Inflammatory macrophage (primary cell): ENCODE measurements at places on chromosomes 5 and 9.

- peak; percentile 88 for DNase-seq
Observed at GRCh38 chr5:16456103-16456832, 9.3 kb downstream of the ZNF622 start.

DNA sequence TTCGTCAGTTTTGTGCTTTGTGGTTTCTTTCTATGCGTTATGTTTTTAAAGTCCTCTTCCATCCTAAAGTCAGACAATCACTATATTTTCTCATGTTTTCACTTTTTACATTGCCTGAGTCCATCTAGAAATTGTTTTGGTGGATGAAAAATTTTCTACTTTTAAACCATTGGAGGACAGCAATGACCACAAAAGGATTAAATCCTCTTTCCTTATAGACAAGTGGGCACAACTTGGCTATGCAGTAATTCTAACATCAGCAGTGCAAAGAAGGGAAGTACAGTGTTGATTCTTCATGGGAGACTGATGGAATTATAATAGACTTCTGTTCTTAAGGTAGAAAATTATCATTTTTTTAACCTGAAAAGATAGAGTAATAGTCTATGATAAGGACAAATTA lies 75.5 kb downstream of the PALM2AKAP2 start:
- no peak for DNase-seq

- no peak for DNase-seq
Observed at GRCh38 chr5:962386-962785, 46.2 kb upstream of the NKD2 start.

DNA sequence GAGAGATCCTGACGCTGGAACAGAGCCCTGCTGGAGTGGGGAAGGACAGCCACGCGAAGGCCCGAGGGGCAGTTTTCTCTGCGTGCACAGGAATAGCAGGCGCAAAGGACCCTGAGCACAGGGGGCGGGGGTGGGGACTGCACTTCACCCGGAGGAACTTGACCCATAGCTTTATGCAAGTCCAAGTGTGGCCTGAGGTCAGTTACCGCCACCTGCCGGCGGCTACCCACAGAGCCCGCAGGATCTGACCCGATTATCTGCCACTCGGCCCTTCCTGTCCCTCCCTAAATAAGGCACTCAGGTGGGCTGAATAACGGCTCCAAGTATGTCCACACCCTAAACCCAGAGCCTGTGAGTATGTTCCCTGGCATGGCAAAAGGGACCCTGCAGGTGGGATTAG lies 65.4 kb upstream of the FCN1 start:
- peak; percentile 57 for DNase-seq

GRCh38 chr5:154758493-154758892 lies 3.3 kb downstream of the LARP1 start:
- no peak for DNase-seq

DNA sequence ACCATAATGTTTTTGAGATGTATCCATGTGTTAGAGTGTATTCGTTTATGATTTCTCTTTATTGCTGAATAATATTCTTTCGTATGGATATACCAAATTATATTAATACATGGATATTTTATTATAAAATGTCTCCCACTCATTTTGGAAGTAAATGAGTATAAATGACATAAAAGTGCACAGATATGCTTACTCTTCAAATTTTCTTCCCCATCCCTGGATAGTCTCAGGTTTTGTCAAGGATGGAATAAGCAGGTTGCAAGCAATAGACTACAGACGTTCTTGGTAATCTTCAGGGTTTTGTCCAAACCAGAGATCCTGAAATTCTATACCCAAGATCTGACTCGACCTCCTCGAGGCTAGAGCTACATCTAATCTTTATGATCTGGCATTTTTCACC lies 50.7 kb downstream of the NIPAL4 start:
- DNase-seq: no peak

- no peak for DNase-seq
Observed at GRCh38 chr9:32004431-32005076, 379.9 kb upstream of the ACO1 start.

DNA sequence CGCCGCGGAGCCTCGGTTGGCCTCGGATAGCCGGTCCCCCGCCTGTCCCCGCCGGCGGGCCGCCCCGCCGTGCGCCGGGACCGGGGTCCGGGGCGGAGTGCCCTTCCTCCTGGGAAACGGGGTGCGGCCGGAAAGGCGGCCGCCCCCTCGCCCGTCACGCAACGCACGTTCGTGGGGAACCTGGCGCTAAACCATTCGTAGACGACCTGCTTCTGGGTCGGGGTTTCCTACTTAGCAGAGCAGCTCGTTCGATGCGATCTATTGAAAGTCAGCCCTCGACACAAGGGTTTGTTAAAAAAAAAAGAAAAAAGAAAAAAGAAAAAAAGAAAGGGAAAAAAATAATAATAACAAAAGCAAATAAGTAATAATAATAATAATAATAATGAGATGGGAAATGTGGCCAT lies 112.8 kb downstream of the GCNT1 start:
- no peak for DNase-seq

DNA sequence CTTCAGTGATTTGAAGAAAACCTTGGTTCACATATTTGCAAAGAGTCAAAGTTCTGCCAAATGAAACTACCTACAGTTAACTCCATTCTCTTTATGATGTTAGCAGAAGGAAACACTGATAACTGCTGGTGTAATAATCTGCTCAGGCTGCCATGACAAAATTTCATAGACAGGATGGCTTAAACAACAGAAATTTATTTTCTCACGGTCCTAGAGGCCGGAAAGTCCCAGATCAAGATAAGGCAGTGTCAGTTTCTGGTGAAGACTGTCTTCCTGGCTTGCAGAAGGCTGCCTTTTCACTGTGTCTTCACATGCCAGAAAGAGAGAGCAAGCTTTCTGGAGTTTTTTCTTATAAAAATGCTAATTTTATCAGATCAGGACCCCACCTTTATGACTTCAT lies 102.4 kb upstream of the PARP8 start:
- DNase-seq: no peak

- DNase-seq: no peak
Observed at GRCh38 chr5:174356536-174356935, 311.0 kb downstream of the NSG2 start.

- no peak for DNase-seq
Observed at GRCh38 chr9:37565661-37566618, 10.2 kb downstream of the FBXO10 start.

DNA sequence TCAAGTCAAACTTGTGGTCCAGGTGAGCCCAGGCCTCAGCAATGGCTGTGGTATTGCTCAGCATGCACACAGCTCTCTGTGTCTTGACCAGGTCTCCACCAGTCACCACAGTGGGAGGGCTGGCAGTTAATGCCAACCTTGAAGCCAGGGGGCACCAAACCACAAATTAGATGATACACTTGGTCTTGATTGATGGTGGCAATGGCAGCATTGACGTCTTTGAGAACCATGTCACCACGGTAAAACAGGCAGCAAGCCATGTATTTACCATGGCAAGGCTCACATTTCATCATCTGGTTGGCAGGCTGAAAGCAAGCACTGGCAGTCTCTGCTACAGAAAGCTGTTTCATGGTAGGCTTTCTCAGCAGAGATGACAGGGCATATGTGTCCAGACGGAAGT lies 40.0 kb downstream of the NIM1K start:
- DNase-seq: peak; percentile 8

DNA sequence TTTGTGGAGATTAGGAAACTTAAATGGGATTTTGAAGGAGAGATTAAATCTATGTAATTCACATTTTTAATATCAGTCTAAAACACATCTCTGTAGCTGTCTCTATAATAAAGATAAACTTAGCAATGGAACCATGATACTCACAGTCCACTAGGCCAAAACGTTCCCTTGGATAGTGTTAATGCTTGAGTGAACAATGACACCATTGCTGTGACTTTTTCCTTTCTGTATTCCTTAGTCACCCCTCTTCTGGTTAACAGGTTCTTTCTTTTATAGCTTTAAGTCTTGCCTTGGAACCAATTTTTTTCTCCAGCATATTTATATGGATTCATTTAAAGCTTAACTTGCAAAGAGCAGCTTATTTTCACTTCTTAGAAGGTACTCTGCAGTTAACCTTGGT lies 63.3 kb downstream of the INSL6 start:
- DNase-seq: no peak

- DNase-seq: peak; percentile 91
Observed at GRCh38 chr5:157100140-157100679, 8.6 kb downstream of the HAVCR2 start.

GRCh38 chr5:38370358-38371100 lies 112.2 kb downstream of the EGFLAM start:
- DNase-seq: no peak

- DNase-seq: no peak
Observed at GRCh38 chr5:137486707-137487106, 12.4 kb downstream of the SPOCK1 start.

DNA sequence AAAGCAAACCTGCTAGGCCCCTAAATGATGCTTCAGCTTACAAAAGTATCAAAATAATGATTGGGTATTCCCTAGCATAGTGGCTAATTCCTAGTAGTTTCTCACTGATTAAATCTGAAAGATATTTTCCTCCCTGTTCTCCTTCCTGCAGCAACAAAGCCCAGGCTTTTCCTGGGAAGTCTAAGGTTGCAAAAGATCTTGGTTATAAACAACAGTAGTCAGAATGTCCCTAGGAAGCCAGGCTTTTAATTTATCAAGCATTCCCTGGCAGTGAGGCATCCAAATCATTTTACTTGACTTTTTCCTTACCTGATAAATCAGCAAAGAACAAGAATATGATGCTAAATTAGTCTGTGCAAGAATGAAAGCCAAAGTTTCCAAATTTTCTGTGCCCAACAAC lies 272.0 kb downstream of the PDE4D start:
- DNase-seq: no peak

DNA sequence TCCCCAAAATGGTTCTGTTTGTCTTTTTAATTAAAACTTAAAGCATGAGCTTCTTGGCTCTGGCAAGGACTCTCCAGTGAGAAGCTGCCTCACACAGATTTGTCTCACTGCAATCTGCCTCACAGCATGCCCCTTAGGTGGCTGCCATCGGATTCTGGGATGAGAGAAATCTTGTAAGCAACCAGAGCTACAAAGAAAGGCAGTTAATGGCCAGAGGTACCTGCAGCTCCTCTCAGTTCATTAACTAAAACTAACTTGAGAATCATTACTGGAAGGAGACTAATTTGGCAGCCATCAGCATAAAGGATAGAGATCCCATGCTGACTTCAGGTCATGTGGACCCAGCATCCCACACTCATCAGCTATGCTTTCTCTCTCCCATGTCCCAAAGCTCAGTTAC lies 220.6 kb upstream of the DMAC1 start:
- no peak for DNase-seq

DNA sequence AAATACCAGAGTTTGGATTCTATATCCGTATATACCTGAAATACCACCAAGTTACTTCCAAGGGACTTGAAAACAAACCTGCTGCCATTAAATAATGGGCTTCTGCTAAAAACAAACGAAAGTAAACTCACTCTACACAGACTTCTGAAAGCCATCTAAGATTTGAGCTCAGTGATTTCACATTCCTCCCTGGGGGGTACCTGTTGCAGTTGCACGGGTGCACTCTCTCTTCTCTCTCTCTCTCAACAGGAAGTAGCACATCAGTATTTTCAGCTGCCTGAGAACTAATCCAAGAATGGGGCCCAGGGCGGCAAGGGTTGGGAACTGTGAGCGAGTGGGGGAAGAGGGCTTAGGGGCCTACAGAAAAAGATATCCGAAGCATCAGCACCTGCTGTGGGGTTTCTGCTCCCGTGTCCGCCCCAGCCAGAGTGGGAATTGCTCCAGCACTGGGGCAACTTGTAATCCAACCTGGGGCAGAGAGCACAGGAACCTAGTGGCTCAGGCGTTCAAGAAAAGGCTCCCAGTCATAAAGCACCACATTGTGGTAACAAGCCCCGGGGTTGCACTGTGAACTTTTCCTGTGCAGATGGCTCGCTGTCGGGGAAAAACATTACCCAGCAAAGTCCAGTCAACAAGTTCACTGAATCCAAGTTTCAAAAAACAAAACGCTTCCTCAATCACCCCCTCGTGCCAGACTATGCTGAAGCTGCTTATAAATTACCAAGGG lies 99.8 kb downstream of the EFNA5 start:
- DNase-seq: peak; percentile 15

- DNase-seq: no peak
Observed at GRCh38 chr9:1231998-1232919, 182.1 kb downstream of the DMRT2 start.

- DNase-seq: no peak
Observed at GRCh38 chr9:126327714-126328185, 1.1 kb downstream of the MVB12B start.
